GOT3 (cell line): ENCODE measurements at places on chromosomes 3 and 15.

GRCh38 chr15:98803228-98804056 lies 155.1 kb downstream of the IGF1R start:
- DNase-seq = no peak

DNA sequence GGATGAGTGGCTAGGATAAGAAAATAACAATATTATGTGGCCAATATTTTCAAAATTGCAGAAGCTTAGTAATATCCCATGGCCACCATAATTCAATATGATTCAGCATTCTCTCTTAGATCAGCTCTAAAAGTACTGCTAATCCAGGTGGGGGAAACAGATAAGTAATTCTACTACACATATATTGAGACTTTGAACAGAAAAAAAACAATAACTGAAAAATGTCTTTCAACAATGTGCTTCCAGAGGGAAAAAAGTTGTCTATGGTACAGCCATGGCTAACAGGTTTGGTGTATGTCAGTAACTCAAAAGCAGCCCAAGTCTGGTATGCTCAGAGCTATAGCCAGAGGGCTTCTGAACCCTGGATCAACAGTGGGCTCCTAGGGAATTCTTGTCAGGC lies 42.4 kb upstream of the PPIB start:
- DNase-seq = no peak

DNA sequence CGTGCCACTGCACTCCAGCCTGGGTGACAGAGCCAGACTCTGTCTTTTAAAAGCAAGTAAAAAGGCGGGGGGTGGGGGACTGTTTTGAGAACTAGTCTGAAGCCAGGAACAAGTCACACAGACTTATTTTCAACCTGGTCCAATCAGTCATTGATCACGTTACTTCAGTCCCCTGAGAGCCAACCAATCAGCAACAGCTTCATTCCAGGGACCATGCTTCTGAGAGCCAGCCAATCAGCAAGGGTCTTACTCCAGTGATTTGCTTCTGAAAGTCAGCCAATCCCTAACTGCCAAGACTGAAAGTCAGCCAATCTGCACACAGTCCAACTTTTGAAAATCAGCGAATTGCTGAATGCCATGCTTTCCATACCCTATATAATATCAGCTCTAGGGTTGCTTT lies 48.6 kb upstream of the C15orf39 start:
- DNase-seq = no peak

DNA sequence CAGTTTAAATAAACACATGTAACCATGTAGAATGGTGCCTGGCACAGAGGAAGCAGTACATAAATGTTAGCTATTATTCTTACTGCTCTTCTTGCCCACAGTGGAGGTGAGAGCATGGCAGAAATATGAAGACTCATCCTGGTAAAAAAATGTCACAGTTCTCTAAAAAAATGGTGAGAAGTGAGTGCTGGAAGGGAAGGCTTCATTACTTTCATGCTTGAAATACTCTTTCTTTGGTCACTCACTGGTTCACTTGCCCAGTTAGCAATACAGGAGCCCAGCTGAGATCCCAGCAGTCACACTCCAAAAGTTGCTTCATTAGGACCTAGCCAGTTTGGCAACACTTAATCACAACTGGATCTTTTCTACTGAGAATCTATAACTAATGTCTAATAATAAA lies 1017.2 kb downstream of the TUSC7 start:
- DNase-seq = no peak

DNA sequence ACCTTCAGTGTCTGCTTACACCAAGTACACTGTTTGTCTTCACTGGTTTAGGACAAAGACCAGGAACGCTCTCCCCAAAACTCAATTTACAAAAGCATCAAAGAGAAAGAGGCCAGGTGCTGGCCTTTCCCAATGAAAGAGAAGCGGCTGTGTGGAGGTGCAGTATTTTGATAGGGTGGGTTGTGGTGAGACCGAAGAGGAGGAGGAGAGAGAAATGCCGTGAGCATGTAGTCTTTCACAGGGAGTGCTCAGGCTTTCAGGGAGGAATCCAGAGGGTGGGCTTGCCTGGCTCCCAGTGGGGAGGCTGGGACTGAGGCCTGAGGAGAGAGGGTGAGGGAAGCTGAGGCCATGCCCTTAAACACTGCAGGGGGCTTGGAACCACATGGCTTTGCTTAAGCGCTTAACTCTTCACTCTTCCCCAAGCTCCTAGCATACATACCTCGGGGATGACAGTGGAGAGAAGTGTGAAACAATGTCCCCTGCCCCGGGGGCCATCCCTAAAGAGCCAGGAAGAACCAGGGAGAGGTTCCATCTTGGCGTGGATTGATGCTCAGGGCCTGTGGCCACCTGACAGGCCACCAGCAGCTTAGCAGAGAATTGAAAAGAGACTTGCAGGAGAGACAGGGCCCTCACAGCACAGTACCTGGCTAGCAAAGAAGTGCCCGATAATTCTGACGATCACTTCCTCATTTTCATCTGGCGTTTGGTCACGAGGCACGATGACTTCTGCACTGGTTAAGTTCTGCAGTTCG lies 60.5 kb downstream of the SENP2 start:
- DNase-seq = no peak

DNA sequence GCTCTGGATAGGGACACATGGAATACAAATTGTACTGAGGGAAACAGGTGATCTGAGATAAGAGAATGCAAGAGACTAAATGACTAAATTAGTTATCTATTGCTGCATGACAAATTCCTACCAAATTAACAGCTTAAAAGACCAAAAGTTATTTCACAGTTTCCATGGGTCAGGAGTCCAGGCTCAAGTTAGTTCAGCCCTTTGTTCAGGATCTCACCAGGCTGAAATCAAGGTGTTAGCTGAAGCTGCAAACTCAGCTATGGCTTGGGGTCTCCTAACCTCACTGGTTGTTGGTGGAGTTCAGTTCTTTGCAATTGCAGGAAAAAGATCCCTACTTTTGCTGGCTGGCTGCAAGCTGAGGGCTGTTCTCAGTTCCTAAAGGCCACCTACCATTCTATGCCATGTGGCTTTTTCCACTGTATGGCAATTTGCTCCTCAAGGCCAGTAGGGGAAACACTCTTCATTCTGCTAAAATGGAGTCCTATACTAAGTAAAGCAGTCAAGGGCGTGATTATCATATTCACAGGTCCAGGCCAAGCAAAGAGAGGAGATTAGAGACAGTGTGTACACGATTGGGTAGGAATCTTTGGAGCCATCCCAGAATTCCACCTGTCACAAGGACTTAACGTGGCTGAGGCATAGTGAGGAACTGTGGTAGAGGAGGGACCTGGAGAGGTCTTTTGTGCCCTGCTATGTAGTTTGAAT lies 53.7 kb downstream of the THRB start:
- no peak for DNase-seq

DNA sequence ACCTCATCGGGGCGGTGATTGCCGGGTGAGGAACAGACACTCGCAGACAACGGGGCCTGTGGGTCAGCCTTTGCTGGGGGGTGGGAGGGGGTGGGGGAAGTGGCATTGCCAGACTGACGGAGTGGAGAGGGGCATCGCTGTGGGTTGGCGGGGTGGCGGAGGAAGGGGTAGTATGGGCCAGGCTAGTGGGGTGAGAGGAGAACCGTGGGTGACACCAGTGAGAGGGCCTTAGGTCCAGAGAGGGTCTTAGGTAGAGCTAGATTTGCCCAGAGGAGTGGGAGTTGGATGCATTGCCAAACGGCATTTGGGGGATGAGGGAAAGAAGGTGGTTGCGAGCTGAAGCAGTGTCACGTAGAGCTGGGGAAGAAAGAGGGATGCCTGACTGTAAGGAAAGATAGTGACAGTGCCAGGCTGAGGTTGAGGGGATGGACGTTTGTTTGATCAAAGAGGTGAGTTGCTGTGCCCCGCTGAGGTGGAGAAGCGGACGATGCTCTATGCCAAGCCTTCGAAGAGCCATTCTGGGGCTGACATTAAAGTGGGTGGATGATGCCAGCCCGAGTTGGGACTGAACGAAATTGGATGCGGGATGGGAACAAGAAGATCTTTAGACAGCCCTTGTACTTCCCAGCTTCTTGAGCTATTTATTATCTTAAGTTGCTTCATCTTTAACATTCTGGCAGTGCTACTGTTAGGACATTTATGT lies 572 bp downstream of the DNAJB11 start:
- no peak for DNase-seq

DNA sequence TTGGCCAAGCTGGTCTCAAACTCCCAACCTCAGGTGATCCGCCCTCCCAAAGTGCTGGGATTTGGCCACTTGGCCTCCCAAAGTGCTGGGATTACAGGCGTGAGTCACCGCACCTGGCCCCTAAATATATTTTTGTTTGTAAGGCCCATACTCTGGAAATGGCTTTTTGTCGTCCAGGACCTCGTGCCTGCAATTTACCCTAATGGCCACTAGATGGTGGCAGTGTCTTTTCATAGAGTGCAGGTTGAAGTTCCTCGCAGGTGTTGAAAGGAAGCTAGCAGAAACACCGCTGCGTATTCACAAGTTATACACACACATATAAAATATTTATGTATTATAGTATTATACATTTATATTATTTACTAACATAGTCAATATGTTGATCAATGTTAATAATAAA lies 97.2 kb downstream of the LRTM1 start:
- no peak for DNase-seq

DNA sequence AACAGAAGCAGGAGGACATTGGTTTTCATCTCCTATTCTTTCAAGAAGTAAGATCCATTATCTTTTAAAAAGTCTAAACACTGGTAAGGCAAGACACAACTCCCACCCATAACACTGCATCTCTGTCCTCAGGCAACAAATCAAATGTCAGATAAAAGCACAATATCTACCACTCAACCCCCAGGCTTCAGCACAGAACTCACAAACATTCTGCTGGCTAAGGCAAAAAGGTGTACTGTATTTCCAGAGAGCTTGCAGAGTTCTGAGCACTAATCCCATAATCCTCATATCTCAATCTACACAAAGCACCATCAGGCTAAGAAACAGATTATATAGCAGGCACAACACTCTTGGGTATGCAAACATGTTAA lies 20.9 kb downstream of the RAF1 start:
- DNase-seq = no peak

DNA sequence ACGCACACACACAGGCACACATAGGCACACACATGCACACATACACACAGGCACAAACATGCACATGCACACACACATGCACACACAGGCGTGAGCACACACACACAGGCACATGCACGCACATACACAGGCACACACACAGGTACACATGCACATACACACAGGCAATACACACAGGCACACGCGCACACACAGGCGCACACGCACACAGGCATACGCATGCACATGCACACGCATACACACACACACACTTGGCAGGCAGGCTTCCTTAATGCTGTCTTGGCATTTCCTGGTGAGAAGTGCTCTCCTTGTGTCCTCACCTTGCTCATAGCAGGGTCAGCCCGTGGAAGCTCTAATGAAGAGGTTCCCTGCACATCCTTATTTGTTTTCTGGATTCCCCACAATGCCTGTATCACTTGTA lies 8.4 kb upstream of the SLCO2A1 start:
- no peak for DNase-seq

GRCh38 chr3:37024092-37024491 lies 30.8 kb downstream of the MLH1 start:
- no peak for DNase-seq

- DNase-seq = no peak
Observed at GRCh38 chr3:11544412-11545181, 99.1 kb downstream of the VGLL4 start.

DNA sequence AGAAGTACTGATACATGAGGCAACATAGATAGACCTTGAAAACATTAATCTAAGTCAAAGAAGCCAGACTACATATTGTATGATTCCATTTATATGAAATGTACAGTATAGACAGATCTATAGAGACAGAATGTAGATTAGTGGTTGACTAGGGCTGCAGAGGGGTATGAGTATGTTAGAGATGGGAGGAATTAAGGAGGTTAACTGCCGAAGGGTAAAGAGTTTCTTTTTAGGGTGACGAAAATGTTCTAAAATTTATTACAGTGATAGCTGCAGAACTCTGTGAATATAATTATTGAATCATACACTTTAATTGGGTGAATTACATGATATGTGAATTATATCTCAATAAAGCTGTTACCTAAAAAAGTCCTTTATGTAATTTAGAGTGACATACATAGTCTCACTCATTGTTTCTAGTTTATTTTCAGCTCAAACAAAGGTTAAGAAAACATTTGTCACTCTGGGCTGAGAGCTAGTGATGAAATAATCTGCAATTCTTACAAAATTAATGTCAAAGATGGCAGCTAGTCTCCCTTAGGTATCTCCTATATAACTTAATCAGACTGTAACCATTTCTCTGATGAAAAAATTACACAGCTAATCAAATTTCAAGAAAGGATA lies 61.4 kb downstream of the DENND4A start:
- no peak for DNase-seq

DNA sequence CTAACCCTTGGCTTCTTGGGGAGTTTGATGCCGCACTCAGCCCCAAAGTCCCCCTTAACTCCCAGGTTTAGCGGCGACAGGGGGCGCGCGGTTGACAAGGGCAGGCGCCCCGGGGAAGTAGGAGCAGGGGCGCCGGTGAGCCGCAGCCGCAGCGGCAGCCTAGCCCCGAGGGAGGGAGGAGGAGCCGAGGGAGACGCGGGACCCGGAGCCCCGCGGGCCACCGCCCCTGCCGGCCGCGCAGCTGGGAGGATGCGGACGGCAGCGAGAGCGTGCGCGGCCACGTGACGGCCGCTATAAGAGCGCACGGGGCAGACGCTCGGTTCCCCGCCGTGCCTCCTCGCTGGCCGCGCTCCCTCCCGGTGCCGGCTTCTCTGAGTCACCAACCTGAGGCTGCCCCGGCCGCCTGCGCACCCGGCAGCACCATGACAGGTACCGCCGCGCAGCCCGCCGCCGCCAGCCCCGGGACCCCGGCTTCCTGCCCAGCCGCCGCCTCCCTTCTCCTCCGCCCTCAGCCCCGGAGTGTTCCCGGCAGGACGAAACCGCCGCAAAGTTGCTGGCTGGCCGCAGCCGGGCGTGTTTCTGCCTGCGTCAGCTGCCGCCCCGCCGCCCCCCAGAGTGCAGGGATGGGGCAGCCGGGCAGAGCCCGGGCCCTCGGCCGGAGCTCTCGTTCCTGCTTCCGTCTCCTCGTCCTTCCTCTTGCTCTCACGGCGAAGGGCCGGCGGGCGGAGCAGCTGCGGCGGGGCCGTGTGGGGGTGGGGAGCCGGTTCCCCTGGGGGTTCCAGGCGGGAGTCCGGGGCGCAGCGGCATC lies at the start of gene GYG1:
Gene GYG1 (plus strand): TSS at position 322 of the 808 bp plus-strand sequence. CDS start 101 bp downstream, at position 423.
- DNase-seq = peak; percentile 29

DNA sequence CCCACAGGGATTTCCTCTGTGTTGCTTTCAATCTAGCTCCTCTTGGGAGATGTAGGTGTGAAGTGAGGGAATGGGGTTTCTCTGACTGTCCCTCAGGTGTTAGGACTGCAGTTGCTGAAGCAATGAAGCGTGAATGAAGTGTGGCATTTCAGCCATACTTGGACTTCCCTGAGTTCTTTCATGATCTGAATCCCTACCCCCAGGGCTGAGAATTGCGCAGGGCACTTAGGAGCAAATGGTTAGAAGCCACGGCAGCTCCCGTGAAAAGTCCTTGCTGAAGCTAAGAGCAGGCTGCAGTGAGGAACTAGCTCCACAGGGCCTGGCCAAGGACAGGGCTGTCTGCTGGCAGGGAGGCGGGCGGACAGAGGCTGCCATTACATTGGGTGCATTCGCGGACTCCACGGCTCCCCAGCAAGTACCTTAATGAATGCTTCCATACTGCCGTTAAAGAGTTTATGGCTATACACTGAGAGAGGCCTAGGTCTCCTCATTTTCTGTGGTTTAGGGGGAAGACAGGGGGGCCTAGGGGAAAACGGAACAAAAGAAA lies 69.0 kb upstream of the RAD18 start:
- no peak for DNase-seq

- DNase-seq = no peak
Observed at GRCh38 chr3:161964857-161965256, 468.2 kb downstream of the OTOL1 start.
